NCI-H187 (cell line): ENCODE measurements at places on chromosomes 12 and 14.

- peak; percentile 18 for DNase-seq
These were observed 86.9 kb upstream of the TTC7B start for GRCh38 chr14:90903101-90903500.

- no peak for DNase-seq
These were observed 3.5 kb downstream of the B3GNT4 start for GRCh38 chr12:122206976-122207375.

DNA sequence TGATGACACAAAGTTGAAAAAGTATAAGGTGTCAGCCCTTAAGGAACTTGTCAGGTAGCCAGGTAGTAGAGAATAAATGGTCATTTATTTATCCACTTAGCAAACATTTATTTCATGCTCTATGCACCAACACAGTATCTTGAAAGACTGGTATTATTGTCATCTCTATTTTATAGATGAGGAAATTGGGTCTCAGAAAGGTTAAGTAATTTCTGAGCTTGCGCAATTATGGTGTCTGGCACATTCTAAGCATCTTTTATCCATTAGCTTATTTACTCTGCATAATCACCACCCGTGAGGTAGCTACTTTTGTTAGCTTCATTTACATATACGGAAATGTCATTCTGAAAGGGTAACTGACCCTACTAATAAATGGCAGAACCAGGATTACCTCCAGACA is 2.5 kb upstream of the UTP20 start:
- no peak for DNase-seq

DNA sequence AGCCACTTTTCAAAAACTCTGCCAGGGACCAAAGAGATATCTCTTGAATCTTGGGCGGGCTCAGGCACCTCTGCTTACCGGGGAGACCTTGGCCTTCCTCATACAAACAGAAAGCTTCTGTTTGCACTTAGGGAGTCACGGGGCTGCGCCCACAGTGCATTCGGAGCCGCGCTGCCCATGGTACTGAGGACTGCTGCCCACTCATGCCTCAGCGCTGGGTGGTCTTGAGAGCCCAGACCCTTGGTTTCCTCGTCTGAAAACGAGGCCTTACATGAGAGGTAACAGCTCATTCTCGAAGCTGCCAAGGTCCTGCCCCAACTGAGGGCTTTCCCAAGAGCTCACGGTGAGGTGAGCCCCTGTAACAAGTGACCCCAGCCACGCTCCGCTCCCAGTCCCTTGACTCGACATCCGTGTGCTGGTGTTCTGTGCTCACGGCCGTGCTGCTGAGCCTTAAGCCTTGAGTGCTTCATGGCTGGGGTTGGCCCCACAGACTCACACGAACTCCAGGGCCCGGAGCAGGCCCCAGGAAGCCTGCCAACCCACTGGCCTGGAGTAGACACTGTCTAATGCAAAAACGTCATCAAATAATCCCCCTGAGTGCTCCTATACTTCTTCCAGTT is 47.4 kb upstream of the GPR68 start:
- DNase-seq = no peak

GRCh38 chr12:80763874-80764273 is 47.2 kb downstream of the MYF5 start:
- no peak for DNase-seq

GRCh38 chr12:32273712-32274111 is 125.6 kb upstream of the FGD4 start:
- DNase-seq = no peak

GRCh38 chr12:27060740-27061139 is 21.6 kb downstream of the C12orf71 start:
- no peak for DNase-seq
